ENCODE measurements at places on chromosomes 4 and X. TPM values are rescaled to one million over a fixed set of nuclear protein-coding genes. Genes with fewer than 3 reads are reported as not detected.

DNA sequence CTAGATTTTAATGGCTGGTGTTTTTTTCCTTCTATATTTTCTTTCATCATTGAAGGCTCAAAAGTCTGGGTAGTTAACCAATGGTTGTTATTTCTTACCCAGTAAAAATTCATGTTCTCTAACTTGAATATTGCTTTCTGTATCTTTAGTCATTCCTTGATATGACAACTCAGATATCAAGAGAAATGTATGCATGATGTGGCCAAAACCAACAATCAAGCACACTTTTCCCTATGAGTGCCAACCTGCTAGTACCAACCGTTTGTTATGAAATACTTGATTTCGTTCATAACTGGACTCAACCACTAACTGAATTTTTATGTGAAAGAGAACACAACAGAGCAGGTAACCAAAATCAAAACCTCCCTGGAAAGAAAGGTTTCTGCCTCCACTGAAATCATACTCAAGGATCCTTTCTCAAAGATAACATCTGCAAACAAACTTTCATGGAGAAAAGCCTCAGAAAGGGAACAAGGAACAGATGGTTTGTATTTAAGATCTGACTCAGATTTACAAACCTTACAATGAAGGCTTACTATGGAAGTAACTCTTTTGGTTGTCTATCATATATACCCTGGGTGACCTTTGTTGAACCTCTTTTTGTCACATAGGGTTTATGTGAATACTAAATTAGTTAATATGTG is 8.3 kb upstream of the VEGFC start:
- peak; percentile 64 for DNase-seq

DNA sequence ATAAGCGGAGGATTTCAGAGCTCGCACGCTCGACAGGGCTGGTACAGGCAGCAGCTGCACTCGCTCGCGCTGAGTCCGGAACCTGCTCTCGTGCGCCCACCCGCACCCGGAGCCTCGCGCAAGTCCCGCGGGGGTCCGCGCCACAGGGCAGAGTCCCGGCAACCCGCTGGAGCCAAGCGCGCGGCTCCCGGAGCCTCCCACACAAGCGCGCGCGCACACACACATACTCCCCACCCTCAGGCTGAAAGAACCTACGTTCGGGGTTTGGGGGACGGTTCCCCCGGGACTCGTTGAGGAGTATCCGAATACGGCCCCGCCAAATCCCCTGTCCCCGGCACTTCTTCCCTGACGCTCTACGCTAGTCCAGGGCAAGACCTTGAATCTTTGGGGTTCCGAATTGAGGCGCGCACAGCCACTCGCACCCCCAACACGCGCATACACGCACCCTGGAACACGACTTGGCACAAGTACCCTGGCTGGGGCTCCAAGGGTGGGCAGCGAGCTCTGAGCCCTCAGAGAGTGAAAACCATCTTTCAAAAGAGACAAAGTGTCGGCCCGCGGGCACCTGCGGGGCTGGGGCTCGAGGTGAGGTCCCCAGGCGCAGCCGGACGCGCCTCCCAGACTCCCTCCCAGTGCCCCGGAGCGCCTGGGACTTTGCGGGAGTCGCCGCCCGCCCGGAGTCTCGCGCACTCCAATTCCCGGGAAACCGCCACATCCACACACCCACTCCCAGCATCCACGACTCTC is 952 bp downstream of the ANOS1 start:
- no peak for DNase-seq

- DNase-seq: no peak
These were observed 46.3 kb upstream of the PCDH10 start for GRCh38 chr4:133102612-133103409.

Gene RIBC1
- 0.32 TPM for total RNA-seq

Measured in GM23248 (cell line).